ENCODE measurements at places on chromosomes 7 and 10. TPM values are rescaled to one million over a fixed set of nuclear protein-coding genes. Genes with fewer than 3 reads are reported as not detected.

GRCh38 chr7:91910171-91910570 is 29.7 kb upstream of the MTERF1 start:
- no peak for DNase-seq
- H3K27me3 ChIP-seq: no peaks in the 10 kb centered on the region
- no peak overlapping the region for H3K27ac ChIP-seq
- H3K36me3 ChIP-seq: no peaks in the 10 kb centered on the region
- no peak overlapping the region for H3K4me3 ChIP-seq

- no peaks in the 10 kb centered on the region for H3K36me3 ChIP-seq
- no peak overlapping the region for H3K27ac ChIP-seq
- H3K4me1 ChIP-seq: no peaks in the 10 kb centered on the region
These were observed 84.2 kb downstream of the ANK3 start for GRCh38 chr10:60305380-60305892.

DNA sequence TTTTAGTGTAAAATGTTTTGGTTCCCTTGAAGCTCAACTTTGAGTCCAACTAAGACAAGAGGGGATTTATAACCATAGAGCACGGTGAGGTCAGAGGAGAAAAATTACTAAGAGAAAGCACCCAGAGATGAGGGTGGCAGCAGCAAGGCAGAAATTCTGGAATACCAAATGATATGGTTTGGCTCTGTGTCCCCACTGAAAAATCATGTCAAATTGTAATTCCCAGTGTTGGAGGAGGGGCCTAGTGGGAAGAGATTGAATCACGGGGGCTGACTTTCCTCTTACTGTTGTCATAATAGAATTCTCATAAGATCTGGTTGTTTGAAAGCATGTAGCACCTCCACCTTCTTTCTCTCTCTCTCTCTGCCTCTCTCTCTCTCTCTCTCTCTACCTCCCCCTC is 19.4 kb upstream of the AKR1C1 start:
- no peak overlapping the region for H3K4me3 ChIP-seq
- 0 out of 2 replicates have a peak, but pooled peaks cover 4% of the 10 kb centered on the region for H3K36me3 ChIP-seq
- peaks cover 90% of the 10 kb centered on the region for H3K4me1 ChIP-seq
- no peak for DNase-seq
- no peaks in the 10 kb centered on the region for H3K27me3 ChIP-seq
- H3K27ac ChIP-seq: peak overlapping the region; percentile 100

GRCh38 chr7:30159698-30160143 is 24.9 kb downstream of the MTURN start:
- peaks cover 30% of the 10 kb centered on the region for H3K4me1 ChIP-seq
- H3K36me3 ChIP-seq: no peaks in the 10 kb centered on the region
- no peaks in the 10 kb centered on the region for H3K27me3 ChIP-seq
- no peak for DNase-seq

DNA sequence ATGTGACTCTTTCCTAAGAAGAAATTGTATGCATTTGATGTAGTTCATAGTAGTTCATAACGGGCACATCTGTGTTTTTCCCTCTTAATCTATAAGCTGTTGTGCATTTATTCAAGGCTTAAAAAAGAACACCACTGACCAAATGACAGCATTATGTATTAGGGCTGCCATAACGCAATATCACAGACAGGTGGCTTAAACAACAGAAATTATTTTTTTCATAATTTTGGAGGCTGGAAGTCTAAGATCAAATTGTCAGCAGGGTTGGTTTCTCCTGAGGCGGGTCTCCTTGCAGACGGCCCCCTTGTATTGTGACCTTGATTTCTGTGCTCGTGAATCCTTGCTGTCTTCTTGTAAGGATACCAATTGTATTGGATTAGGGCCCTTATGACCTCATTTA is 627 bp upstream of the SSMEM1 start:
- peaks cover 32% of the 10 kb centered on the region for H3K4me1 ChIP-seq
- H3K36me3 ChIP-seq: 0 out of 2 replicates have a peak, but pooled peaks cover 13% of the 10 kb centered on the region
- H3K27ac ChIP-seq: no peak overlapping the region
- no peak for DNase-seq
- no peak overlapping the region for H3K4me3 ChIP-seq

- H3K27ac ChIP-seq: no peak overlapping the region
- DNase-seq: no peak
- H3K4me1 ChIP-seq: no peaks in the 10 kb centered on the region
- H3K27me3 ChIP-seq: peaks cover 60% of the 10 kb centered on the region
- H3K36me3 ChIP-seq: no peaks in the 10 kb centered on the region
- H3K4me3 ChIP-seq: no peak overlapping the region
These were observed 166.0 kb downstream of the ACTR3B start for GRCh38 chr7:152925412-152926147.

Gene CYP2C19
- total RNA-seq: not detected

Gene HMX3
- total RNA-seq: not detected

Gene MOSPD3
- 38.8 TPM for total RNA-seq
